ENCODE measurements at places on chromosomes 13 and 19.

DNA sequence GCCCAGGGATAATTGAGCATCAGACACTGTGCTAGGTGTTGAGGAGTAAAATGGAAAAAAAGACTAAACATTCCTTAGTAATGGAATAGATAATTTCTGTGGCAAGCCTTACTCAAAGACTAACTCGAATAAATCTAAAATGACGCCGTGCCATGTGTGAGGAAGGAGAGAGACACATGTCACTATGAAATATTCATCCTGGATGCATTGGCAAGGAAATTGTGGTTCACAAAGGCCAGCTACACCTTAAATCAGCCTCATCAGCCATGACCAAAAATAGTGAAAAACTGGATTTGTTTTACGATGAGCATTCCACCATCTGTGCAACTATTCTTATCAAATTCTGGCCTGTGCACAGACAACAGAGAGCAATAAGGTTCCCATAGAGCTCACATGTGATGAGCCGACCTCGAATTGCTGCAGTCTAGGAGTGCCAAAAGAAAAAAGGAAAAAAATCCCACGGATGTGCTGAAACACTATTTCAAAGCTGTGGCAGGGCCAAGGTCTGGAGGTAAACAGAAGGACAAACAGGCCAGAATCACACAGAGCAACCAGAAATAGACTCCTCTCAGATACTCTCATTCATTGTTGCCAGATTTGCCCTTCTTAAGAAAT, 505.7 kb downstream of the EFNB2 start:
- DNase-seq: no peak

DNA sequence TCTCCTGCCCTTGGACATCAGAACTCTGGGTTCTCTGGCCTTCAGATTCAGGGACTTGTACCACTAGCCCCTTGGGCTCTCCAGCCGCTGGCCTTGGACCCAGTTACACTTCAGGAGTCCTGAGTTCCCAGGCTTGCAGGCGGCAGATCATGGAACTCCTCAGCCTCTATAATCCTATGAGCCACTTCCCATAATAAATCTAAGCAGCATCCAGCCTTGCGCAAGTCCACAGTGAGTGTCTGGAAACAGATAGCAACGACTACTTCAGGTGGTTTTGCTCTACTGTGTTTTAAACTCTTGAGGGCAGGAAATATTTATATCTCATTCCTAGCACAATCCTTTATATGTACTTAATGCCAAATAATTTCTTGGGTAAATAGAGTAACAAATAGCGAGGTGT, 92.3 kb downstream of the COL4A1 start:
- DNase-seq: no peak

- DNase-seq: no peak
Measured at GRCh38 chr13:46536341-46536740, 16.6 kb upstream of the LRCH1 start.

DNA sequence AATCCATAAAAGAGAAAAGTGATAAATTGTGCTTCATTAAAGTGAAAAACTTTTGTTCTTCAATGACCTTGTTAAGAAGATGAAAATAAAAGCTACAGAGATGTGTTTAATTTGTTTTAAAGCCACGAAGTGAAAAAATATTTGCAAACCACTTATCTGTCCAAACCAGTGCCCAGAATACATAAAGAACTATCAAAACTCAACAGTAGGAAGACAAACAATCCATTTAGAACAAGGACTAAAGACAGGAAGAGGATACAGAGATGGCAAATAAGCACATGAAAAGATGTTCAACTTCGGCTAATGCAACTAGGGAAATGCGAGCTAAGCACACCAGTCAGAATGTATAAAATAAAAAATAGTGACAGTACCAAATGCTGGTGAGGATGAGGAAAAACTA, 15.0 kb downstream of the GJB6 start:
- DNase-seq: no peak

DNA sequence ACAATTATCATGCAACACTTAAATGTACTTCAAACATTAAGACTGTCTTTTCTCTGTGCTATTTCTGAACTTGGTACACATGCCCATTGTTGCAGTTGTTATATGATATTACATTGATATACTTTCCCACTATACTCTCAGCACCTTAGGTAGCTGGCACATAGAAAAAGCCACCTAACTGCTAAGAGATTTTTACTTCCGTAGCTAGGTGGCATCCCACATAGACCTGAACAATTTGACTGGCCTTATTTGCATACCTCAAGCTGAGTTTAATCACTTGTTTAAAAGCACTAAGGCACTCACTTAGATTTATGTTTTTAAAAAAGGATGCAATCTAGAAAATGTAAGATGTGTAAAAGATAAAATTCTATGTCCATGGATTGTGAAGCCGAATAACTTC, 194.2 kb downstream of the POU4F1 start:
- DNase-seq: no peak

DNA sequence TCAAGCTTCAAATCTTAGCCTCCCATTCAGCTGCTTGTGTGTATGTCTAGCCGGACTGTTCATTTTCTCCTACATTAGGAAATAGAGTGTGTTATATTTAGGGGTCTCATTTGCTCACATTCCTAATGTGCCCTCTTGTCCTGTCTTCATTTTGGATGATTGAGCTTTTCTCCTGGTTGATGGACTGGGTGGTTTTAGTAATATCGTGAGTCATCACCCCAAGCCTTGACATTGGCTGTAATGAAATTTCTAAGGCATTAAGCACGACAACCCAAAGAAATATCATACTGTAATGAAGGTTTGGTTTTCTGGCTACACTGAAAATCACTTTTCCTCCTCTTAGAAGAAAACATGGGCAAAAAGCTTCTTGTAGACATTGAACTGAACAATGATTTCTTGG, 110.7 kb upstream of the WASF3 start:
- no peak for DNase-seq

DNA sequence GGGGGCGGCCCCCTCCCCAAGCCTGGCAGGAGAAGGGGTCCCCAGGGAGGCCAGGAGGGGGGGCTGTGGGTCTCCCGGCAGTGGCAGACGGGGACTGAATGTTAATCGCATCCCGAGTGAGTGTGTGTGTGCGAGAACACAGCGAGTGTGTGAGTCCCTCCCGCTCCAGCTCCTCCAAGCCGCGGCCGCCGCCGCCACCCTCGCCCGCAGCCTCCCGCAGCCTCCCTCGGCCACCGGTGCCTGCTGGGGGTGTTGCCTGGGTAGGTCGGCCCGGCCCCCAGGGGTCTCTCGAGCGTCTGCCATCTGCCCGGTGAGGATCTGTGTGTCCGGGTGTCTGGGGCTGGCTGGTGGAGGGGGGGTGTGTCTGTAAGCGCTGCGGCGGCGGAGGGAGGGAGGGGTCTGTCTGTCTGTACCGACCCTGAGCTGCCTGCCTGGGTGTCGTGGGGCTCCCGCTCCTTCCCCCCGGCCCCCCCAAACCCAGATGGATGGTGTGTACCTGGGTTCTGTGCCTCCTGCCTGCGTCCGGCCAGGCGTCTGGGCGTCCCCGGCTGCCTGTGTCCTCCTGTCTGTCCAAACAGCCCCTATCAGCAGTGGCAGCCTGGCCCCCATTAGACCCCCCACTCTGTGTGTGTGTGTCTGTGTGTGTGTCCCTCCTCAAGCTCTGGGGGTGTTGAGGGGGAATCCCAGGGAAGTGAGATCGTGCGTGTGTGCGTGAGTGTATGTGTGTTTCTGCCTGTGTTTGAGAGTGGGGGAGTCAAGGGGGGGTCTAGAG, at the start of gene GRIN2D:
GRIN2D (plus strand) TSS at position 110 of the 772 bp plus-strand sequence. CDS start 4,725 bp downstream, outside the sequence.
- DNase-seq: no peak

DNA sequence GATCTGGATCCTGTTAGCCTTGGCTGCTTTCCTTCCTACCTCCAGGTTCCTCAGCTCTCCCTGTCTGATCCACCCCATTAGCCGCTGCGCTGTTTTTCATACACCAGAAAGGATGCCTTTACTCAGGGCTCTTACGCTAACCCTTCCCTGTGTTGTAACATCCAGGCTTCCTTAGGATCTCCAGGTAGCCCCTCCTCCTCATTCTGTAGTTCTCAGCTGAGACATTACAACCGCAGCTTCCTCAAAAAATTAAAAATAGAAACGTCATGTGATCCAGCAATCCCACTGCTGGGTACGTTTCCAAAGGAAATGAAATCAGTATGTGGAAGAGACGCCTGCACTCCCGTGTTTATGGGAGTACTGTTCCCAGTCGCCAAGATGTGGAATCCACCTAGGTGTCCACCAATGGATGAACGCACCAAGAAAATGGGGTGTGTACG, 18.4 kb upstream of the MYADM start:
- no peak for DNase-seq

- DNase-seq: no peak
Measured at GRCh38 chr13:30796132-30796572, 60.8 kb downstream of the ALOX5AP start.

DNA sequence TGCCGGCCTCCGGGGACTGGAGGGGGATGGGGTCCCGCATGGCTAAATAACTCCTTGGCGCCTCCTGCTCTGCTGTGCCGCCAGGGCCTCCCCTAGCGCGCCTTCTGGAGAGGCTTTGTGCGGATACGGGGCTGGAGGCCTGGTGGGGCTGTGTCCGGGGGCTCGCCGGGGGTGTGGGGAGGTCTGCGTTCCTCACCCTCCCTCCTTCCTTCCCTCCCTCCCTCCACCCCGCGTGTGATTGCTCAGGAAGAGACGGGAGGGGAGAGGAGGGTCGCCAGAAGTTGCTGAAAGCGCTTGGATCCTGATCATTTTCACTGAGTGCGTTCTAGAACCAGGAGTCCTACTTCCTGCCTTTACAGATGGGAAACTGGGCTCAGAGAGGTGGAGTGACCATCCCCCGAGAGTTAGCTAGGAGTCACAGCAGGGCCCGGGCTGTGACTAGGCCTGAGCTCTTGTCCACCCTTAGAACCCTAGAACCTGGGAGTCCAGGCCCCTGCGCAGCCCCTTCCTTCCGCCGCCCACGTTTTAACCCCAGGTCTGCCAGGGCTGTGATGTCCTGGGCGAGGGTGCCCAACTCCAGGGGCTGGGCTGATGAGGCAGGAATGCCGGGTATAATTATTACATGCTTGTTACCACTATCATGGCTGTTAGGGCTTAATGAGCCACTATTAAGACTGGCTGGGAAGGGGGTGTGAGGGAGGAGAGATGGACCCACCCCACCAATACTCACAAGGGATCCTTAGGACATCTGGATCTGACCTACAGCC, 782 bp upstream of the JUND start:
- no peak for DNase-seq

DNA sequence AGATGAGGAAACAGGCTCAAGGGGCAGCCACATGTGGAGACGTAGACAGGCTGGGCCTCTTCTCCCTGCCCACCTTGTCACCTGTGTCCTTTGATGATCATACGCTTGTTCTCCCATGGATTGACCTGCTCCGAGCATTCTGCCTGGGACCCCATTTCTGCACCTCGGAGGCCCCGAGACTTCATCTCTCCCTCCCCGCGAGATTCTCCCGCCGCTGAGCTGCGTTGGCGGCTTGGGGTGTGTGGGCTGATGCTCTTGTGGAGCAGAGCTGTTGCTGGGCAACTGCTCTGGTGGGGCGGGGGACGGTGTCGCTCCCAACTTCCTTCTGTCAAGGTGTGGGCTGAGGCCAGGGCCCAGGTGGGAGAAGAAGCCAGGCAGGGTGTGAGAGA, 22.1 kb downstream of the MAST3 start:
- DNase-seq: peak; percentile 39

GRCh38 chr13:104086759-104087158, 1020.5 kb upstream of the SLC10A2 start:
- DNase-seq: no peak

- DNase-seq: peak; percentile 28
Measured at GRCh38 chr19:12994701-12995595, at the start of gene NFIX. Gene NFIX, plus strand, starts transcription at chr19:12995475. Its CDS starts 363 bp downstream, at chr19:12995838.

DNA sequence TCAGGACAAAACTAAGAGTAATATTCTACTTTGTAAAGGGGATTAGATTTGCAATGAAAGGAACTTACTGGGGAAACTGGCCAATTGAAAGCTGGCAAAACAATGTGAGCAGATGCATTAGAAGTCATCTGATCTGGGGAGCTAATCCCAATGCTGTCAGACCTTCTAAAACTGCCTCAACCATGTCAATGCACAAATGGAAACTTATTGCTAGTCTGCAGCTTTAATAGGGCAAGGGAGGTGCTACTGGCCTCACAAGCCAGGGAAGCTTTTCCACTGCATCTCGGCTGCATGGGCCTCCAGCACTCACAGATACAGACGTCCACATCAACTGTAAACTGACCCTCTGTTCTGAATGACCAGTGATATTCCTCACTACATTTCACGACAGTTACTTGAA, 154.2 kb downstream of the LHFPL6 start:
- DNase-seq: no peak

GRCh38 chr13:28585561-28585960, 73.4 kb upstream of the POMP start:
- no peak for DNase-seq

GRCh38 chr13:109778102-109778542, 8.3 kb downstream of the IRS2 start:
- no peak for DNase-seq

- DNase-seq: no peak
Measured at GRCh38 chr13:104553186-104553585, 1487.0 kb upstream of the SLC10A2 start.

- no peak for DNase-seq
Measured at GRCh38 chr13:48251611-48252081, 18.6 kb downstream of the ITM2B start.

GRCh38 chr19:5434970-5435641, 20.1 kb upstream of the ZNRF4 start:
- DNase-seq: no peak

GRCh38 chr19:7603919-7604318, 8.3 kb downstream of the CAMSAP3 start:
- no peak for DNase-seq

DNA sequence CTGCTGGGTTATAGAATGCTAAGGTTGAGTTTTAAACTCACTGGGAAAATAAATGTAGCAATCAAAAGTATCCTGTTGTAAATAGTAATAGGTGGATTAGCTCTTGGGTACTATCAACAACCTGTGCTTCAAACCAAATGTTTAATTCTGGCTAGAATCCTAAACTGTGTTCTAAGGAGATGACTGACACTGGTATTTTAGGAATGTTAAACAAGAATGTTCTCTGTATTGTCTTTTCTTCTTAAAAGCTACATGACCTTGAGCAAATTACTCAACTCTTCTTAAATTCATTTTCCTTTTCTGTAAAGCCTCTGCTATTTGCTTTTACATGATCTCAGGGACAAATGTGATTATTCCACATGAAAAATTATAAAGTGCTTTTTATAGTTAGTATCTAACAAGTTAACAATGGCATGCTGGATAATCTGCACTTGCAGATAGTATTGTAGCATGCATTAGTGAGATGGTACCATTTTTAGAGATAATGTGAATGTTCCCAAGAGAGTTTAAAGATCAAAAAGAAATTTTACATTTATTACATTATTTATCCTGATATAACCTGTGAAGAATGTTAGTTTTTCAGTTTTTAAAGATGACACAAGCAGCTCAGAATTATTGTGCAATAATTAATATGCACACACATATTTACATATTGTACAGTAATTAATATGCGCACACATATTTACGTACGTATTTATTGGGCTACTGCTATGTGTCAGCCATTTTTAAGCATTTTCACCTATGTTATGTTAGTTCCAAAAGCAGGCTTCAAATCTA, 13.6 kb upstream of the EPSTI1 start:
- DNase-seq: no peak

- DNase-seq: no peak
Measured at GRCh38 chr13:87052731-87053130, 618.4 kb upstream of the SLITRK5 start.
